D721Med (cell line): ENCODE measurements at places on chromosomes 2 and 18.

DNA sequence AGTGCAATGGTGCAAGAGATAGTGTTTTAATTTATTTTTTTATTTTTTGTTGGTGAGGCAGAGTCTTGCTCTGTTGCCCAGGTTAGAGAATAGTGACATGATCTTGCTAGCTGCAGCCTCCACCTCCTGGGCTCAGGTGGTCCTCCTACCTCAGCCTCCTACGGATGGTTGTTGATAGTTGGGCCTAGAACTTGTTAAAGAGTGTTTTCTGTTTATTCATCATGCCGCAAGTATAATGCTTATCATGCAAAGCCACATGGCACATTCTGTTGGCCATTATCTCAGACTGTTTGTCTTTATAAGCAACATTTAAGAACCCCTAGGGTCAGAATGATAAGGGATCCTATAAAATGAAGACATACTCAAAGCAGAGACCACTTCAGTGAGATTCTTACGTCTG lies 1.7 kb downstream of the UGGT1 start:
- no peak for DNase-seq

DNA sequence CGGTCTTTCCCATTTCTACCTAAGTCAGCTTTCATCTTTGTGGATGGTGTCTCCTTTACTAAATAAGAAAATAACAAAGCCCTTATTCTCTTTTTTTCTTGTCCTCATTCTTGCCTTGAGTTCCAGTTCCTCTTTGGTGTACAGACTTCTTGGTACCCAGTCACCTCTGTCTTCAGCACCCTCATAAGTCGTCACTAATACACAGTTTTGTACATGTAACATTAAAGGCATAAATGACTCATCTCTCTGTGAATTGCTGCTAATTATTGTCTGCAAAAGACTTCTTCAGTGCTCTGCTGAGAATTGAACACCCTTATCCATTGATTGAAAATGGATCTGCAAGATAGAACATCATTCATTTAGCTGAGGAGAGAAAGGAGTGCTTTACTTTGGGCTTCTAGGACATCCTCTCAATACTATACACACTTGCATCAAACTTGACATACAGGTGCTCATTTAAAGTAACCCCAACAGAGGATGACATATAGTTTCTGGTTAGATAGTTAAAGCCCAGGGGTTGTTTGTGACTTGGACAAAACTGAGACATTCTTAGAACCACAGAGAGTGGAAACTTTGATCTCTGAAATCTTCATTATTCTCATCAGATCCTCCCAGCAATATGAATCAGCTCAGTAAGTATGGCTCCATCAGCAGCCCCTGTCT lies 97.0 kb downstream of the XRCC5 start:
- DNase-seq, result no peak

GRCh38 chr18:51150113-51150700 lies 47.3 kb downstream of the MEX3C start:
- DNase-seq, result no peak

GRCh38 chr2:28068088-28068487 lies 177.6 kb downstream of the BABAM2 start:
- DNase-seq, result no peak

DNA sequence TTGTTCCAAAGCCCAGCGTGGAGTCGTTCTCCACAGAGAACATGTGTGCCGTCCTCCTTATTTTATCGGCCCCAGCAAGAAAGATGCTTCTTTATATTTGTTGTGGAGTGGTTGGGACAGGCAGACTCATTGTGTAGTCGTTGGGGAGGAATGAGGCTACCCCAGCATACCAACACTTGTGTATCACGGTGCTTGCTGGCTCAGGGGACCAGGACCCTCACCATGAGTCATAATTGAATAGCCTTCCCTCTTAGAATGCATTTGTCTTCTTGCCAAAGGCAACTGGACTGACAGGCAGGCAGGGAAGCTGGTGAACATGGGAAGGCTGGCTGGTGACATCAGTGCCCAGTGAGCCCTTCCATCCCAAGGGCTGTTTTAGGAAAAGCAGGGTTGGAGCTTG lies 4.7 kb downstream of the CAPN10 start:
- DNase-seq, result no peak

- DNase-seq, result no peak
Measured at GRCh38 chr2:99600981-99601651, 111.3 kb upstream of the REV1 start.

DNA sequence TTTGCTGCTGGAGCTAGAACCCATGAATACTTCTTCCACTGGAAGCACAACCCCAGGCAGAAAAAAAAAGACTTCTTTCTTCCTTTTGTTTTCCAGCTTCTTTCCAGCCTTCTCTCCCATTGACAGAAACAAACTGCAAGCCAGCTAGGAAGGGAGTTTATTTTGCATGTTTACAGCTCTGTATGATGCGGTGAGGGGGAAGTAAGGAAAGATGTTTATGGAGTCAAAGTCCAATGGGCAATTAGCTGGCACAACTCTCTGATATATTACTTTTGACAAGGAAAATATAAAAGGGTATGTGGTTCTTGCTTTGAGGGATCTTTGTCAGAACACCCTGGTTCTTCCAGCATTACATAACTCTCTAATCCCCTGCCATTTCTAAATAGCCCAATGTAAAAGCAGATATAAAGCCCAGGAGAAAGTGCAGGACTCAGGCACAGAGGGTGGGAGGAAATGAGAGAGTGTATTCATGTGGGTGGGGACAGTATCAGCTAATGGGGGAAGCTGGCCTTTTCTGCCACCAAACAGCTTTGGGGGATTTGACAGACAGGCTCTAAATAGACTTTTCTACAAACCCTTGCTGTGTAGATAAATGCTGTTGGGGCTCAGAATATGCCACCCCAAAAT lies 9.3 kb upstream of the NMS start:
- no peak for DNase-seq

- DNase-seq, result no peak
Measured at GRCh38 chr18:54720620-54721019, 107.7 kb upstream of the RAB27B start.
